ENCODE measurements at places on chromosomes 3 and 15. TPM values are rescaled to one million over a fixed set of nuclear protein-coding genes. Genes with fewer than 3 reads are reported as not detected.

The PPP1R14D gene
- total RNA-seq: not detected

The SERINC4 gene
- 0.25 TPM for total RNA-seq

The AADACL2 gene
- not detected for total RNA-seq

The SMARCC1 gene
- total RNA-seq: 108 TPM

The TMCO5A gene
- total RNA-seq: not detected

The ZPLD1 gene
- not detected for total RNA-seq

The GOLGA8H gene
- 2.3 TPM for total RNA-seq

The USP50 gene
- total RNA-seq: 0.97 TPM

The ERICH6 gene
- 3.6 TPM for total RNA-seq

The STAC gene
- not detected for total RNA-seq

Measured in natural killer cell (primary cell).